CD4-positive, alpha-beta memory T cell (primary cell): ENCODE measurements at places on chromosomes 11 and 22. TPM values are rescaled to one million over a fixed set of nuclear protein-coding genes. Genes with fewer than 3 reads are reported as not detected.
A peak's percentile ranks its signal among the peaks of the same experiment; 100 is the strongest.

RCOR2 gene
- not detected for total RNA-seq

MRGPRX3 gene
- total RNA-seq: not detected

- no peak for DNase-seq
- peaks cover 3% of the 10 kb centered on the region for H3K27me3 ChIP-seq
- H3K27ac ChIP-seq: no peak overlapping the region
These were observed 118.4 kb downstream of the RBFOX2 start for GRCh38 chr22:35910003-35910769.

OR2AG2 gene
- total RNA-seq: not detected

GRCh38 chr11:9046481-9046880, 42.7 kb upstream of the NRIP3 start:
- H3K4me1 ChIP-seq: no peaks in the 10 kb centered on the region
- no peaks in the 10 kb centered on the region for H3K36me3 ChIP-seq
- DNase-seq: no peak
- H3K27ac ChIP-seq: no peak overlapping the region
- no peaks in the 10 kb centered on the region for H3K27me3 ChIP-seq

CDC42BPG gene
- total RNA-seq: 6.2 TPM

ABCC8 gene
- not detected for total RNA-seq

DNA sequence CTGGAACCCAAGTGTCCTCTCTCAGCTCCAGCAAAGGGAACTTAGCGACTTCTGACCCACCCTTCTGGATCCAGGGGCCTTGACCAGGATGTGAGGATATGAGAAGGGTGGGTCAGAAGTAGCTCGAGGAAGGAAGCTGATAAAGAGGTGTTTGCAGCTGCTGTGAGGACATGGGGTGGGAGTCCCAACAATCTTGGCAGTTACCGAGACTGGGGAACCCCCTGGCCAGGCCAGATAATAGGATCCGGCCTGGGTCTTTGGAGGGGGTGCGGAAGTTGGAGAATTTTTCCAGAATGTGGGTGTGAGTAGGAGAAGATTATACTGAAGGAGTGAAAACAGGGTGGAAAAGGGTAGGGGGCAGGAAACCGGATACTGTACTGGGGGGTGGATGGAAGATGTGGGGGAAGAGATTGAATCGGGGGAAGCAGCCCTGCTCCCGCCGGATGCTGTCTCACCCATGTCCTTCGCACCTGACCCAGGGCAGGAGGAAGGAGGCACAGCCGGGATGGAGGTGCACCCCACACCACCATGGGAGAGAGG, 2.8 kb upstream of the MCAM start:
- no peak for DNase-seq
- H3K27me3 ChIP-seq: peaks cover 10% of the 10 kb centered on the region
- no peaks in the 10 kb centered on the region for H3K36me3 ChIP-seq
- peaks cover 64% of the 10 kb centered on the region for H3K4me1 ChIP-seq

- H3K4me1 ChIP-seq: no peaks in the 10 kb centered on the region
- H3K27ac ChIP-seq: no peak overlapping the region
- DNase-seq: no peak
- no peak overlapping the region for H3K4me3 ChIP-seq
- H3K27me3 ChIP-seq: no peaks in the 10 kb centered on the region
These were observed 1112.0 kb upstream of the CCDC90B start for GRCh38 chr11:84398017-84398626.

DNA sequence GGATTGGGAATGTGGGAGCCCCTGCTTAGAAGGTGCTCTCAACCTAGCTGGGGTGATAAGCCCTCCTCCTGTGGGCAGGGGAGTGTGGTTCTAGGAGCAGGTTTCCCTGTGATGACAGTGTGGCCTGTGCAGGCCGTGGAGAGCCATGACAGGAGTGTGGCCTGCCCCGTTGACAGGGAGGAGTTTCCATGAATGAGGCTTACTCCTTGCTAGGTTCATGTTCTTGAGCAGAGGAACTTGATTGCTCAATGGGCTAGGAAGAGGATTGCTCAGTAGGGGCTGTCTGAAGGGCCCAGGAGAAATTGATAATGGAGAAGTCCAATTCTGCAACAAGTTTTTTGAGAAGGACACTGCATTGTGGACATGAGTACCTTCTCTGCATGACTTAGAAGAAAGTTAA, 92.0 kb downstream of the PPP6R3 start:
- no peak overlapping the region for H3K27ac ChIP-seq
- no peaks in the 10 kb centered on the region for H3K27me3 ChIP-seq
- peaks cover 36% of the 10 kb centered on the region for H3K4me1 ChIP-seq
- no peak overlapping the region for H3K4me3 ChIP-seq

GRCh38 chr11:66324664-66325063, 7.8 kb upstream of the CD248 start:
- no peak overlapping the region for H3K4me3 ChIP-seq
- no peak overlapping the region for H3K27ac ChIP-seq
- no peaks in the 10 kb centered on the region for H3K27me3 ChIP-seq
- no peaks in the 10 kb centered on the region for H3K36me3 ChIP-seq

LARGE2 gene
- 4.2 TPM for total RNA-seq

DNA sequence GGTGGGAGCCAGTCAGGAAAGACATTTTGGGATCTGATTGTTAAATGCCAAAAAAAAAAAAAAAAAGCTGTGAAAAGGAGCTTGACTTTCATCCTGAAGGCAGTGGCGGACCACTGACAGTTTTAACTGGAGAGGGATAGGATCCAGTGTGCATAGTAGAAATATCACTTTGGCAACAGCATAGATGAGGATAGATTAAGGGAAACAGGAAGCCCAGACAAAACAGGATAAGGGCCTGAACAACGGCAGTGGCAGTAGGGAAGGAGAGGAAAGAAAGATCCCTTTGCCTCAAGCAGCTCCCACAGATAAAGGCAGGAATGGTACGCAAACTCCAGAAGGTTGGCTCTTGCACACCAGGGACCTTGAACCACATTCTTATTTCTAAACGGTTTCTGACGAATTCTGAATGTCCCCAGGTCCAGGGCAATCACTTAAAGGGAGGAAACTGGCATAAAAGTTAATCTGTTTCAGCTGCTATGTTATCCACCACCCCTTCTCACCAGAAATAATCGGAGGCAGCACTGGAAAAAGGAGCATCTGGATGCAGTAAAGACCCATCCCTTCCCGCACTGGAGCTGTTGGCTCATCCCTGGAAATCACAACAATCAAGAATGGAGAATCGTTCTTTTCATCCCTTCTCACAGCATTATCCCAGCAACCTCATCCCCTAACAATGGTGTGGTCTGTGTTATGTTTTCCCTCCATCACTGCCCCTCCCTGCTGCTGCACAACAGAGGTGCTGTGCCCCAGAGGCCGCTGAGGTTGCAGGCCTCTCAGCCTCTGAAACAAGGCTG, 99.1 kb downstream of the GAB2 start:
- H3K27me3 ChIP-seq: no peaks in the 10 kb centered on the region
- no peak for DNase-seq
- no peak overlapping the region for H3K27ac ChIP-seq
- no peak overlapping the region for H3K4me3 ChIP-seq

DNA sequence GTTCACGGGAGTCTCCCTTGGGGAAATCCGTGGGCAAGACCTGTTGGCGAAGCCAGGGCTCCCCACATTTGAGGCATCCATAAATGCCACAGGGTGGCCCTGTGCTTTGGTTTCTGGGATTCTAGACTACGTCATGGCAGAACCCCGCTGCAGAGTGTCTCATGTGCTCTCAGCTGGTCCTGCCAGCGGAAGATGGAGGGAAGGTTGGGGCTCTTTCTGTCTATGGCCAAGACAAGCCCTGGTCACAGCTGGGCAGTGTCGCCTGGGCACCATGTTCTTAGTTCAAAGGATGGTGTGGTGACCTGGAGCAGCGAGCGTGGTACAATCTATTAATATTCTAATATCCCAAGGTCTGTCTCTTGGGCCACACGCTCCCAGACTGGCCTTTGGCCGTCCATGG, 511.7 kb downstream of the TBC1D22A start:
- no peaks in the 10 kb centered on the region for H3K27me3 ChIP-seq
- H3K27ac ChIP-seq: no peak overlapping the region
- H3K36me3 ChIP-seq: no peaks in the 10 kb centered on the region
- DNase-seq: no peak
- no peaks in the 10 kb centered on the region for H3K4me1 ChIP-seq

C11orf58 gene
- total RNA-seq: 148 TPM

DNAJC4 gene
- 60.6 TPM for total RNA-seq

DNA sequence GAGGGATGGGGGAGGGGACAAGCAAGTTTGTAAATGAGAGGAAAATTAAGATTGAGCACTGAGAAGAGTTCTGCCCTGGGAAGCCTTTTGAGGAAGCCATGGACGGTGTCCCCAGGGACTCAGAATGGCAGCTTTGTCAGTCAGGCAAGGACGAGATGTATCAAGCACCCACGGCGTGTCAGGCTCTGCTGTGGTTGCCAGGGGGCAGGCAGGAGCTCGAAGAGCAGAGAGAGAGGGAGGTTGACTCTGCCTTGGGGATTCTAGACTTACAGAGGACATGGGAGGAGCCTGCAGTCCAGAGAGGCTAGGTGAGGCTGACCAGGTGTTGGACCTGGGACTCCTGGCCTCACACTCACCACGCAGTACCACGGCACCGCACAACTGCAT, 29.1 kb upstream of the SYT7 start:
- H3K4me3 ChIP-seq: no peak overlapping the region
- no peaks in the 10 kb centered on the region for H3K4me1 ChIP-seq
- no peaks in the 10 kb centered on the region for H3K27me3 ChIP-seq
- DNase-seq: no peak

GRCh38 chr22:39893526-39893925, at the start of gene ENTHD1:
Gene ENTHD1 (minus strand): TSS chr22:39893760. CDS start chr22:39887748, 6,012 bp downstream.
- no peaks in the 10 kb centered on the region for H3K27me3 ChIP-seq
- H3K4me3 ChIP-seq: no peak within 1 kb of the TSS
- no peaks in the 10 kb centered on the region for H3K36me3 ChIP-seq
- H3K27ac ChIP-seq: no peak within 1 kb of the TSS

- no peak for DNase-seq
- H3K4me3 ChIP-seq: no peak overlapping the region
- no peak overlapping the region for H3K27ac ChIP-seq
- no peaks in the 10 kb centered on the region for H3K4me1 ChIP-seq
These were observed 48.6 kb downstream of the ZNRF3 start for GRCh38 chr22:28931844-28932567.

DNA sequence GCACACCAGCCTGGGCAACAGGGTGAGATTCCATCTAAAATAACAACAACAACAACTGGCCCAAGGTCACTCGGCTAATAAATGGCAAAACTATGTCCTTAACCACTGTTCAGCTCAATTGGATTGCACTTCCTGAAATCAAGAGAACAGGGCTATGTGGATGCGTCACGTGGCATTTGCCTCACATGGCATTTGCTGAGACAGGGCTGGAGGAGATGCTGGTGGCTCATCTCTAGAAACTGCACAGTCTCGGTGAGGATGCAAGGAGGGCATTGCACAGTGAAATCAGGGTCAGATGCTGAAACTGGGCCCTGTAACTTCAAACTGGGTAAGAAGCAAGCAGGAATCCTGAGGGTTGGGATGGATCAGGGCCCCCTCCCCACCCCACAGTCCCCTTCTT, 171.9 kb downstream of the BUD13 start:
- H3K4me3 ChIP-seq: no peak overlapping the region
- DNase-seq: no peak
- no peaks in the 10 kb centered on the region for H3K27me3 ChIP-seq
- no peaks in the 10 kb centered on the region for H3K36me3 ChIP-seq
- H3K4me1 ChIP-seq: no peaks in the 10 kb centered on the region

DNA sequence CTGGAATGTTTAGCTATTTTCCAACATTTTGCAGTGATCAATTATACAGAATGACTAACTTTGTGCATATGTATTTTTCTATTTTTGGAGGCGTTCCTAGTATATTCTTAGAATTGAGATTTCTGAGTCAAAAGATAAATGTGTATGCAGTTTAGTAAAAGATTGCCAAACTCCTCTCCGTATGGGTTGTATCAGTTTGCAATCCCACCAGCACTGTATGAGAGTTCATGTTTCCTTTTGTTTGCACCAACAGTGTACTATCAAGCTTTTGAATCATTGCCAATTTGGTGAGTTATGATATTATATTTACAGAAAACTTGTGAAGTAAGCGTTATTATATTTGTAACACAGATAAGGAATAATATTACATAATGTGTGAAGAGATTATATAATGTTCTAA, 658.7 kb downstream of the JRKL start:
- H3K4me1 ChIP-seq: no peaks in the 10 kb centered on the region
- no peak overlapping the region for H3K27ac ChIP-seq
- H3K27me3 ChIP-seq: no peaks in the 10 kb centered on the region
- H3K4me3 ChIP-seq: no peak overlapping the region
- DNase-seq: no peak

- no peaks in the 10 kb centered on the region for H3K4me1 ChIP-seq
- H3K36me3 ChIP-seq: no peaks in the 10 kb centered on the region
- H3K27ac ChIP-seq: no peak overlapping the region
- no peak overlapping the region for H3K4me3 ChIP-seq
- no peak for DNase-seq
These were observed 28.9 kb upstream of the CARD18 start for GRCh38 chr11:105168457-105168856.

DNA sequence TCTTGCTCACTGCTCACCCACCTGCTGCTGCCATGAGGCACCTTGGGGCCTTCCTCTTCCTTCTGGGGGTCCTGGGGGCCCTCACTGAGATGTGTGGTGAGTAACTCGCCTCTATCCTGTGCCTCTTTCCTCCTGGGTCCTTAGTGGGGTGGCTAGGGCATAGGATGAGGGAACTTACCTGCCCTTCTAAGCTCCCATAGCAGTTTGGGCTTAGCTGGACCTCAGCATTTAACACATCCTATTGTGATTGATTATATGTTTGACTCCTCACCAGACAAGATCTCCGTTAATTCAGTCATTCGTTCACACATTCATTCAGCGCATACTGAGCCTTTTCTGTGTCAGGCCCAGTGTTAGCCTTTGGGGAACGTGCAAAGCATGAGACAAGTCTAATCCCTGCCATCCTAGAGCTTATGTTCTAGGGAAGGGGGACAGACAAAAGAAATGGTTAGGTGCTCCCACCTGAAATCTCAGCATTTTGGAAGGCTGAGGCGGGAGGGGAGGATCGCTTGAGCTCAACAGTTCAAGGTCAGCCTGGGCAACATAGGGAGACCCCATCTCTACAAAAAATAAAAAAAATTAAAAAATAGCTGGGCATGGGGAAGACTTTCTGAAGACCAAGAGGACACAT, 441 bp downstream of the TCN2 start:
- no peaks in the 10 kb centered on the region for H3K36me3 ChIP-seq
- no peaks in the 10 kb centered on the region for H3K27me3 ChIP-seq
- H3K4me3 ChIP-seq: peak overlapping the region; percentile 57
- no peak overlapping the region for H3K27ac ChIP-seq
- DNase-seq: no peak
- H3K4me1 ChIP-seq: peaks cover 16% of the 10 kb centered on the region

- no peak overlapping the region for H3K4me3 ChIP-seq
- no peak for DNase-seq
- H3K4me1 ChIP-seq: no peaks in the 10 kb centered on the region
- H3K27ac ChIP-seq: no peak overlapping the region
- no peaks in the 10 kb centered on the region for H3K27me3 ChIP-seq
- H3K36me3 ChIP-seq: no peaks in the 10 kb centered on the region
These were observed 1122.3 kb downstream of the LRRC4C start for GRCh38 chr11:40337118-40337517.

- no peak overlapping the region for H3K4me3 ChIP-seq
- H3K27me3 ChIP-seq: no peaks in the 10 kb centered on the region
- DNase-seq: no peak
- no peak overlapping the region for H3K27ac ChIP-seq
These were observed 45.4 kb upstream of the GLYAT start for GRCh38 chr11:58776891-58777710.

- no peak overlapping the region for H3K4me3 ChIP-seq
- H3K27ac ChIP-seq: no peak overlapping the region
- H3K36me3 ChIP-seq: no peaks in the 10 kb centered on the region
- no peak for DNase-seq
- no peaks in the 10 kb centered on the region for H3K27me3 ChIP-seq
These were observed 8.9 kb upstream of the GRK3 start for GRCh38 chr22:25555586-25555985.

- no peaks in the 10 kb centered on the region for H3K27me3 ChIP-seq
- DNase-seq: no peak
- no peak overlapping the region for H3K27ac ChIP-seq
- H3K36me3 ChIP-seq: no peaks in the 10 kb centered on the region
- peaks cover 20% of the 10 kb centered on the region for H3K4me1 ChIP-seq
These were observed 16.1 kb upstream of the RPS3 start for GRCh38 chr11:75383246-75383645.
